Stimulated activated CD4-positive, alpha-beta T cell treated with anti-CD3 and anti-CD28 coated beads, TNF-alpha, amount 100 ng/mL, for 1 hour (primary cell): ENCODE measurements at places on chromosomes 3 and 15.

GRCh38 chr15:49313650-49314049 is 109.4 kb upstream of the FGF7 start:
- no peak for DNase-seq

- DNase-seq: no peak
These were observed 38.6 kb downstream of the EHD4 start for GRCh38 chr15:41933771-41934170.

- no peak for DNase-seq
These were observed 23.1 kb upstream of the SLC28A2 start for GRCh38 chr15:45228931-45229330.

DNA sequence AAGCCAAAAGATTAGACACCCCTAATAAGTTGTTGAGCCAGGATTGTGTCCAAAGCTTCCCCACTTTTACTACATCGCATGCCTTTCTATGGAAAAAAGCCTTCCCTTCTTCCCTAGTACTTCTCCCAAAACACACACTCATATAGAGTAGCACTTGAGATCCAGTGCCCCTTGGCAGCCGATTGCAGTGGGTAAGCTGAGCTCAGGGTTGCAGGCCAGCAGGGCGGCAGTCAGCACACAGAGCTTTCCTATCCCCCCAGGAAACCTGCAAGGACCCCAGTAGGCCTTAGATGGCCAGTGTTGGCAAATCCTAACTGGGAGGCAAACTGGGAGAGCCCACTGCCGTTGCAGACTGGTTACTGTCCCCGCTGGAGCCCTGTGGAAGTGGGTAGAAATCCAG is 75.7 kb upstream of the C15orf39 start:
- no peak for DNase-seq

GRCh38 chr15:91925794-91926193 is 72.3 kb downstream of the SLCO3A1 start:
- DNase-seq: no peak
